ENCODE measurements at places on chromosomes 13 and 19.

DNA sequence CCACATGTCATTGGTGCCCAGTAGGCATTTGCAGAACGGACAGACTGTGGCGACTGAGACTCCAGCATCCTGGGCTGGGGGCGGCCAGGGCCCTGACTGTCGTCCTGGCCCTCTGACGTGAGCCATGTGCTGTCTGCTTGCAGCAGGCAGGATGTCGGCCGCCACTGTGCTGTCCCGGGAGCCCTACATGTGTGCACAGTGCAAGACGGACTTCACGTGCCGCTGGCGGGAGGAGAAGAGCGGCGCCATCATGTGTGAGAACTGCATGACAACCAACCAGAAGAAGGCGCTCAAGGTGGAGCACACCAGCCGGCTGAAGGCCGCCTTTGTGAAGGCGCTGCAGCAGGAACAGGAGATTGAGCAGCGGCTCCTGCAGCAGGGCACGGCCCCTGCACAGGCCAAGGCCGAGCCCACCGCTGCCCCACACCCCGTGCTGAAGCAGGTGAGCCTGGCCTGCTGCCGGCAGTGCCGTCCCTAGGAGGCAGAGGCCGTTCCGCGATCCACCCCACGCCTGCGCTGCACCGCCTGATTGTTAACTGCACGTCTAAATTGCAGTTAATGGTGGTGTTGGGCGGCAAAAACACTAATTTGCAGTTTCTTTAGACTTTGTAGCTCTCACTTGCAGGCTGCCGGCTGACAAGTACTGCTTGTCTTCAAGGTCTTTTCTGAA lies 14.2 kb downstream of the TSSK6 start:
- DNase-seq = no peak

DNA sequence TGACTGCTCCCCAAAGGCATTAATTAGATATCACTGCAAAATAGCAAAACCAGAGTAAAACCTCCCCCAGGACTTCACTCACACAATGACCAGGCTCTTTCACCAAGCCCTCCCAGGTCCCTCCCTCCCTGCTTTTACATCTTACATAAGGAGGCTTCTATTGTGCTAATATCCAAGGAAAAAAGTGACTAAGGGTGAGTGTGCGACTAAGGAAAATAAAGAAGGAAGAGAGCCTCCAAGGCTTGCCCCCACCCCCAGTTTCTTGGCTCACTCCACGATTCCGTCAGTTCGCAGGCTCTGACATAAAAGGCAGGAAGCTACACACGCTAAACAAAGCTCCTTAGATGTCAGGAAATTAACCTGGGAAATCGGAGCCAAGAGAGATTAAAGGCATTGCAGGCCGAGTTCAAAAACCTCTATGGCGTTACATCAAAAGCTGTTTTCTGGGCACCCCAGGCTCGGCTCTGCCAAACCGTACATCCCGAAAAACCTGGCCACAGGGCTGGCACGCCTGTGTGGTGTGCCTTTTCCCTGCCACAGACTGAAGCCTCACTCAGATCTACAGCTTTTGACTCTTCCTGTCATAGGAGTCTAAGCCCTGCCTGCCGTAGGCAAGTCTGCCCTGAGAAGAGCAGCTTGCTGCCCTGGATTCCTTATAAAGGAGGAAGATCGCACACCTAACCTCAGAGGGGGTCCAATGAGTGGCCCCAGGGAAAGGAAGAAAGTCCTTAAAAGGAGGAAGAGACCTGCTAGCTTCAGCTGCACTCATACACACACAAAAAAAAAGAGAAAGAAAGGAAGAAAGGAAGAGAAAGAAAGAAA lies 67.0 kb upstream of the SERP2 start:
- no peak for DNase-seq

GRCh38 chr13:40618581-40619478 lies 47.6 kb downstream of the FOXO1 start:
- DNase-seq = no peak

DNA sequence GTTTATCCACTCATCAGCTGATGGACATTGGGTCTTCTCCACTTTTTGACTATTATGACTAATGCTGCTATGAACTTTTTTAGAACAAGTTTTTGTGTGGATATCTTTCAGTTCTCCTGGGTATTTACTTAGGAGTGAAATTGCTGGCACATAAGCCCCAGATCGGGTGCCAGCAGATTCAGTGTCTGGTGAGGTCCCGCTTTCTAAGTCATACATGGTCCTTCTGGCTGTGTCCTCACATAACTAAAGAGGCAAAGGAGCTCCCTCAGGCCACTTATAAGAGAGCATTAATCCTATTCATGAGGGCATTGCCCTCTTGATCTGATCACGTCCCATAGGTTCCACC lies 600 bp upstream of the ZNF226 start:
- DNase-seq = no peak

- DNase-seq = no peak
These were observed 273.4 kb downstream of the DCLK1 start for GRCh38 chr13:35857769-35858168.

- DNase-seq = peak; percentile 3
These were observed at the start of gene SERP2 for GRCh38 chr13:44373601-44374347. Gene SERP2 (plus strand): TSS chr13:44373824. CDS start chr13:44374026, 202 bp downstream.

DNA sequence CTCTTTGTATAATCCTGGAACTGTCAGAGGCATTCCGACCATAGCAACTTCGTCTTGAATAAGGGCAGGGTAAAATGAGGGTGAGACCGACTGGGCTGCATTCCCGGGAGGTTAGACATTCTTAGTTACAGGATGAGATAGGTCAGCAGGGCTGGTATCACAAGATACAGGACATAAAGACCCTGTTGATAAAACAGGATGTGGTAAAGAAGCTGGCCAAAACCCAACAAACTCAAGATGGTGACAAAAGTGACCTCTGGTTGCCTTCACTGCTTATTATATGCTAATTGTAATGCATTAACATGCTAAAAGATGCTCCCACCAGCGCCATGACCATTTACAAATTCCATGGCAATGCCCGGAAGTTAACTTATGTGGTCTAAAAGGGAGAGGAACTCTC lies 27.7 kb upstream of the MBNL2 start:
- no peak for DNase-seq

- DNase-seq = no peak
These were observed 101.2 kb downstream of the SPRY2 start for GRCh38 chr13:80239571-80240255.

- DNase-seq = peak; percentile 26
These were observed 244.4 kb upstream of the MAB21L1 start for GRCh38 chr13:35720690-35721554.

GRCh38 chr13:49604570-49604969 lies 19.2 kb upstream of the RCBTB1 start:
- no peak for DNase-seq

GRCh38 chr13:103876571-103876970 lies 810.4 kb upstream of the SLC10A2 start:
- no peak for DNase-seq

- no peak for DNase-seq
These were observed 457.1 kb downstream of the KLF12 start for GRCh38 chr13:73677048-73677601.

GRCh38 chr13:32407854-32408253 lies 20.1 kb downstream of the N4BP2L1 start:
- no peak for DNase-seq

DNA sequence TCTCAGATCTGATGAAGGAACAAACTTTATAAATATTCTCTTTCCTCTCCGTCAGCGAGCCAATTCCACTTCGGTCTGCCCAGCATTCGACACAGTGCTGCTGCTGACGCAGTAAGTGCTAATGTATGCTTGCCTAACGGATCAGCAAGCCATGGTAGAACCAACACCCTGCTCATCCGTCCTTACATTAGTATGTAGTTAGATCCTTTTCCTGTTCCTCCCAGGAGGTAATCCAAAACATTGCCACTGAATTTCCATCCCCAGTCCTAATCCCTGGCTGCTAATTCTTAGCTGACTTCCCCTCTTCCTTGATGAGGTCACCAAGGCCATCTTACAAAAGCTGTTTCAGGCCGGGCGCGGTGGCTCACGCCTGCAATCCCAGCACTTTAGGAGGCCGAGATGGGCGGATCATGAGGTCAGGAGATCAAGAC lies 88.0 kb downstream of the STARD13 start:
- no peak for DNase-seq

GRCh38 chr13:66967811-66968597 lies 262.1 kb downstream of the PCDH9 start:
- no peak for DNase-seq

DNA sequence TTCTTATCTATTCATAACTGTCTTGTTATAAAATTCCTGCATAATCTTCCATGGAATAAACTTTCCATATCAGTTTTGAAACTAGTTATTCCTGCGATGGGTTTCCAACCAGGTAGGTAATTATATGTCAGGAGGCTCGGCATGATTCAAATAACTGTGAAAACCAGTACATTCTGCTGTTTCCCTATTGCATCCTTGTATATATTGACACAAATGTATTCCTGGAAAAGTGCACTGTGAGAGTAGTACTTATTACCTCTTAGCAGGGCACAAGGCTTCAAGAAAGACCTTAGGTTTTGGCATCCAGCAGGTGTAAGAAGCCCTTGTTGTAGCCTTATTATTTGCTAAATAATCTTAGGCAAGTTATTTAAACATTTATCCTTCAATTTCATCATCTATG lies 1131.3 kb upstream of the ATXN8OS start:
- no peak for DNase-seq

DNA sequence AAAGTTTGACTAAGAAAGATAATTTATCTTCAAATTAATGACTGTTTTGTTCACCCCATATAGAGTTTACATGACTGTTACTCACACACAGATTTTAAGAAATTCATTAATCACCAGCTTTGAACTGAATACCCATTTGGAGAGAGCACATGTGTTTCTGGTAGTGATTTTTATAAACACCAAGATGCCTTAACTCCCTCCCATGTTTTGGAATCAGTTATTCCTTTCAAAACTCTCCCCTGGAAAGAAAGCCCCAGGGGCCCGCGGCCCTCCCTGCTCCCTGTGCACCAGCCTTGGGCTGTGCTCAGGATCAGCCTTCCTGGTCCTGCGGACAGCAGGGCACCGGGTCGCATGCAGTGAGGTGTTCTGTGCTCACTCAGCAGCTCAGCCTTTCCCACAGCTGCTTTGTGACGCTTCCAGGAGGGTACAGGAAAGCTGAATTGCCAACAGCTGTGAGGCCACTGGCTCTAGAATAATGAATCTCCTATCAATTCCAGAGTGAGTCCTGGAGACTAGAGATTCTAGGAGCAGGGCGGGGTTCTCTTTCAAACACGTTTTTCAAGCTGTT lies 483.2 kb downstream of the EFNB2 start:
- DNase-seq = no peak

DNA sequence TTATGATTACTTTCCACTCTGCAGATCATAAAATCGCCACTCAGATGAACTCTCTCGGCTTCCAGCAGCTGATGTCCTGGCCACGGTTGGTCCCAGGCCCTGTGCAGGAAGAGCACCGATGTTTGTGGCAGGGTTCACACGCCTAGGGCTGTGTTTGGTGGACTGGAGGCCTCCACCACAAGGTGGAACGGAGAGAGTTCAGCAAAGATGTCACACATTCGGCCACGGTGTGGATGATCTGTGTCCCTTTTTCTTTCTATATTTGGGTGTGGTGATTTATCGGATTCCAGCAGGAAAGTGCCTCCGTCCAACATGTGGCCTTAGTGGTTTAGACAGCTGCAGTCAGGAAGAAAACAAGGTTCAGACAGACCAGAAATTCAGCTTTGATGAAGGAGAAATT lies 521 bp upstream of the SHISA2 start:
- no peak for DNase-seq

DNA sequence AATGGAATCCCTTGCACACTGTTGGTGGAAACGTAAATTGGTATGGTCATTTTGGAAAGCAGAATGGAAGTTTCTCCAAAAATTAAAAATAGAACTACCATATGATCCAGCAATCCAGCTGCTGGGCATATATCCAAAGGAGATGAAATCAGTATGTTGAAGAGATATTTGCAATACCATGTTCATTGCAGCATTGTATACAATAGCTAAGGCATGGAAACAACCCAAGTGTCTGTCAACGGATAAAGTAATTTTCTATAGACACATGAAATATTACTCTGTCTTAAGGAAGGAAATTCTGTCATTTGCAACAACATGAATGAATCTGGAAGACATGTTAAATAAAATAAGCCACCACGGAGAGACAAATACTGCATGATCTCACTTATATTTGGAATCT lies 124.7 kb downstream of the GPC5 start:
- no peak for DNase-seq

DNA sequence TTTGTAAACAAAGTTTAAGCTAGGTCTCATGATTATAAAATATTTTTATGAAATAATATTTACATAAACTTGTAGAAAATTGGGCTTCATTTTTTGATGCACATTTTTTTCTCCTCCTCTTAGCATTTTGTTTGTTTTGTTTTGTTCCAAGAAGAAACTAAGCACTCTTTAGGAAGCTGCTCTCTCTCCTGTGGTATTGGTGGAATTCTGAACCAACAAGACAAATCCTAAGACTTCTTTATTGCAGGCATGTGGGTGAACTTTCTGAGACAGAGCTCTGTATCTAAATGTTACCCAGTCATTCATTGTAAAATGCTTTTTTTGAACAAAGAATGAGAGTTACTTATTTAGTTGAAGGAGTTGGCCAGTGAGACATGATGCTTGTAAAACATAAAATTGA lies 39.3 kb downstream of the LMO7 start:
- DNase-seq = no peak

- DNase-seq = no peak
These were observed 29.1 kb downstream of the TNFRSF19 start for GRCh38 chr13:23599083-23599925.

GRCh38 chr13:97338571-97338970 lies 95.4 kb upstream of the RAP2A start:
- DNase-seq = no peak

DNA sequence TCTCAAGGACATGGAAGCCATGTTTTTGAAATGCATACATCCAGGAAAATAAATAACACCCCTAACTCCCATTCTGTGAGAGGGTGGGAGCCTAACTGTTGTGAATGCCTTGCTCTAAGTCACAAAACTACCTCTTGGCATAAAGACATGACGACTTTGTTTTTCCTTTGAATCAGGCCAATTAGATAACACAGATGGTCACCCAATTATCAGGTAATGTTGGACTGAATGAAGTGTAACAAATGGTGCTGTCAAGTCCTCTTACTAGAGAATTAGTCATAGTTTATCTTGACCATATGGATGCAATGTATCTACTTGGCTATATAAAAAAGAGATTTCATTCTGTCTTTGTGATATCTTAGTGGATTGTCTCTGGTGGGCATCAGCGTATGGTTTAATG lies 553.6 kb upstream of the ATXN8OS start:
- no peak for DNase-seq

GRCh38 chr13:87903553-87903952 lies 232.4 kb downstream of the SLITRK5 start:
- DNase-seq = no peak

DNA sequence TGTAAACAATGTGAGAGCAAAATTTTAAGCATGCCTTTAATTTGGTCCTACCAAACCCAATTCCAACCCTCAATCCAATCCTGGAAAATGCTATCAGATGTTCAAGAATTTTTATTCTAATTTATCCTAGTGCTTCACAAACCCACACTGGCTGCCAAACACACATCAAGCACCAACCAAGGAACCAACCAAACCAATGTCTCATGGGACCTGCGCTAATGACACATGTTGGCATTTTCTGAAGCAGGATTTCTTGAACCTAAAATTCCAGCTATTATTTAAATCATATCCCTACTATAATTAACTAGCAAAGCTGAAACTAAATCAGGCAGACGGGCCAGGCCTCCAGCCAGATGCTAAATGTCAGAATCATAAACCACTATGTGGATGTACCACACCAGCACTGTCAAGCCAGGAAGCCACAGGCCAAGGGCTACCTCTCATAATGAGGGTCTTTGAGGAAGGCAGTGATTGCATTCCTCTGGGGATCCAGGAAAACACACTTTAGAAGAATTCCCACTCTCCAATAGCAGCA lies 5.8 kb downstream of the LATS2 start:
- DNase-seq = no peak

All from stimulated activated CD8-positive, alpha-beta memory T cell treated with anti-CD3 and anti-CD28 coated beads, Interleukin-2, amount 100 ng/mL, for 48 hours (primary cell).